Dorsolateral prefrontal cortex (tissue), 122 donors: ENCODE measurements at places on chromosomes 12 and 14. TPM values are rescaled to one million over a fixed set of nuclear protein-coding genes. Genes with fewer than 3 reads are reported as not detected.

- DNase-seq: peak; percentile 17
These were observed 190.0 kb upstream of the C14orf180 start for GRCh38 chr14:104389326-104390220.

DNA sequence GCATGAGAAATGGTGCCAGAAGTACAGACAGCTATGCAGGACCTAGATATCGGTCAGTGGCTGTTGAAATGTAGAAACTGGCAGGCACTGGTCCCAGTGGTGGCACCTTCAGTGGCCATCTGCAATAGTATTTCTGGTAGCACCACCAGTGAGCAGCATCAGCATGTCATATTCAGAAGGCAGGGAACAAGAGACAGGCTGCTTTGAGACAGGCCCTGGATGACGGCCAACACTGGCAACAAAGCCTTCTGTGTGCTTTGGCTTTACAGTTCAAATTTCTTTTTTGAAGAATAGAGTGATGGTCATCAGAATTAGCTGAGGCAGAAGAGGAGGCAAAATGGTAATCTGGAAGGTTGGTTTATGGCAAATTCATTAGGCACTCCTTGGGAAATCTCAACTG, 273.4 kb upstream of the SLC16A7 start:
- peak; percentile 82 for DNase-seq

The AMHR2 gene
- not detected for total RNA-seq

GRCh38 chr12:20643822-20644221, 51.3 kb upstream of the SLCO1C1 start:
- DNase-seq: no peak

GRCh38 chr12:24743941-24744793, 204.7 kb downstream of the BCAT1 start:
- DNase-seq: no peak

DNA sequence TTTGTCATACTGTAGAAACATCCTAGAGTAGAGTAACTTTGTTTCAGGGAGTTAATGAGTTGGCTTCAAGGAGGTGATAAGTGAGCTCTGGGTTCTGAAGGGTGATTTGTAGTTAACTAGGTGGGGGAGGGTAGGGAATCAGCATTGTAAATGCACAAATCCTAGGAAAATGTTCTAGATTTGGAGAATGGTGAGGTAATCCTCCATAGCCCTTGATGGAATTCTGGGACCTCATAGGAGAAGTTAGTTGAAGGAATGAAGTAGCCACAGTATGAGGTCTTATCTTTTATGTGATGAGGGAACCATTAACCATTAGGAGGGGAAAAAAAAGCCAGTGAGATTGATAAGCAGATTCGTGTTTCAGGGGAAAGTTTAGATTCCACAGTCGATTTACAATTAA, 8.0 kb downstream of the CNOT2 start:
- DNase-seq: no peak

The PFKM gene
- 207 TPM for total RNA-seq

The SCAF11 gene
- 96.1 TPM for total RNA-seq

The DPF3 gene
- 25.0 TPM for total RNA-seq

The SERPINA12 gene
- total RNA-seq: not detected
